Osteocyte (in vitro differentiated cells): ENCODE measurements at places on chromosomes 4 and X. TPM values are rescaled to one million over a fixed set of nuclear protein-coding genes. Genes with fewer than 3 reads are reported as not detected.

Gene G6PD
- 103 and 108 TPM in 2 replicates for total RNA-seq

- DNase-seq = no peak
- H3K27ac ChIP-seq = no peak overlapping the region
- H3K4me3 ChIP-seq = no peak overlapping the region
These were observed 30.1 kb upstream of the MXD4 start for GRCh38 chr4:2291705-2292645.

DNA sequence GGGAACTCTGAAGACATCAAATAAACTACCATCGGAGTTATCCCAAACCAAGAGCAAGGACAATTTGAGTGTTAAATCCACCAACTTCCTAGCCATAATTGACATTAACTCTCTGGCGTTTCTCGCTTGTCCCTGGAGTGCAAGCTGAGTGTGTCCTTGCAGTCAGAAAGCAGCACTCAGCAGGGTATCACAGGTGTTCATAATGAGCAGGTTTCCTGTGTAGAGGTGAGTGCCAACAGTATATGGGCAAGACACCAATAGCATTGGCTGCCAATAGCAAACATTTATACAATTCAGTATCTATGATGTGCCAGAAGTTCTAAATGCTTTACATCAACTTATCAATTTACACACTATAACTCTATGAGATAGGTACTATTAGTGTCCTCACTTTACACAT is 11.2 kb downstream of the BLTP1 start:
- H3K36me3 ChIP-seq = peaks cover 18% of the 10 kb centered on the region
- no peak overlapping the region for H3K27ac ChIP-seq
- H3K27me3 ChIP-seq = no peaks in the 10 kb centered on the region
- H3K4me1 ChIP-seq = peaks cover 24% of the 10 kb centered on the region
- H3K4me3 ChIP-seq = no peak overlapping the region
- DNase-seq = no peak

GRCh38 chr4:122584519-122584918 is 36.3 kb downstream of the IL21 start:
- no peak overlapping the region for H3K4me3 ChIP-seq
- no peak for DNase-seq
- peaks cover 6% of the 10 kb centered on the region for H3K27me3 ChIP-seq
- H3K27ac ChIP-seq = no peak overlapping the region

DNA sequence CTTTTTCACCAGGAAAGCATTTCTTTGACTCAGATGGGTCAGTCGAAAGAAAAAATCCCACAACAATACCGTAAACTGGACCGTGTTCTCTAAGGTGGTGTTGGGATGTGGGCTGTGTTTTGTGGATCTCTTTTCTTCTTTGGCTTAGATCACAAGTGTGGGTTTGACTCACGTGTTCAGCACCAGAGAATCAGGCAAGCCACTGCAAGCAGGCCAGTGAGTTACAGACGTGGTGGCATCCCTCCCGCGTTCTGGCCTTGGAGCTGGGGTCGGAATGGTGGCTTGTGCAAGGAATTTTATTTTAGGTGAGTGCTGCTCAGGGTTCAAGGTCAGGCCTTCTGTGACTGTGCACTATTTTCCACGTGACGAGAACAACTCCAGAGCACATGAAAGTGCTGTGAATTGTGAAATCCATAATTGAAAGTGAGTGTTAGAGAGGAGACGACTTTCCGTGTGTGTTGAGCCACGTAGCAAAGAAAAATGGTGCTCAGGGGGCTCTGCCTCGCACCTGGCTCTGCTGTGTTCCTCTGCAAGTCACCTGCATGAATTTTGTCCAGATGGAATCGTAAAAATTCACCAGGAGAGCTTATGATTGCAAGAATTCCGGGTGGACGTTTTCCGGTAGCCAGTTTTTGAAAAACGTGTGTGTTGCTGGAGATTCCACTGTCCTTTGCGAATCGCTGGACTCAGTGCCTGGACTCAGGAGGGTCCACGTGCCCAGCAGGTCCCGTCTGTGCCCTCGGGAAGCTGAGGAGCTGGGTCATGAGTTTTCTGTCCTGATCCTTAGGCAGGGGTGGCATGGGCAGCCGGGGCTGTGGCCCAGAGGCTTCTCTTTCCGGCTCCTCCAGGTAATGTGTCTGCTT is 33.6 kb upstream of the HGFAC start:
- H3K4me3 ChIP-seq = no peak overlapping the region
- H3K27me3 ChIP-seq = no peaks in the 10 kb centered on the region
- DNase-seq = no peak
- no peak overlapping the region for H3K27ac ChIP-seq
- no peaks in the 10 kb centered on the region for H3K36me3 ChIP-seq
